Inflammatory macrophage (primary cell): ENCODE measurements at places on chromosomes 4 and X.

DNA sequence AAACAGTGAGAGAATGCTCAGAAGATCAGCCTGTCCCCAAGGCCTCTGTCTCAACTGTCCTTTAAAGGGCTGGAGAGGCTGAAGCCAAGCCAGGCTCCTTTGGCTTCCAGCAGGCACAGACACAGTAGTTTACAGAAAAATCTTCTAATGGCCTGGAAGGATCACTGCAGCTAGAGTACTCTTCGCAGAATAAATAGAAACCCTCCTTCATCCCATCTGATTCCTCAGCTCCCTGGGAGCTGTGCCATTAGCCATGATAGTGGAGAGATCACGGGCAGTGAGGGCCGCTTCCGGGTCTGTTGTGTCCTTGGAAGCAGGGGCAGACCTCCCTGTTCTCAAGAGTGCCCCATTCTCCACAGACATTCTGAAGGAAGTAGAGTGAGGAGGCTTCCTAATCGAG is 63.1 kb downstream of the CCNI start:
- no peak for DNase-seq

- DNase-seq = no peak
Observed at GRCh38 chrX:3181846-3182245, 140.6 kb downstream of the ARSF start.

DNA sequence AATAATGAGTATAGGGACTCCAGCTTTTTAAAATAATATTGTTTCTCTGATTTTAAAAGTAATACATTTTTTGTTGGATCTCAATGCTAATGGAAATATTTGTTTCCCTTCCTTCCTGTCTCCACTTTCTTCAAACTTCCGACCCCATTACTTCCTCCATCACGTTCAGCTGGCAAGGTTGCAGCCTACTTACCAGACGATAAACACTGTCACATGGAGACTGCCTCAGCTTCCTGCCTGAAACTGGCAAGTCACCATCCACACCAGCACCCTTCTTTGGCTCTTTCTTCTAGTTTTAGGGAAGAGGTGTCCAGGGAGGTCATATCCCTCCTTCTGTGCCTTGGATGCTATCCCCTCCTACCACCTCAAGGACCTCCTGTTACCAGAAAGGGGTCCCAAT is 3.4 kb upstream of the INTU start:
- peak; percentile 43 for DNase-seq

GRCh38 chrX:39175418-39176057 is 374.3 kb downstream of the MID1IP1 start:
- DNase-seq = no peak

DNA sequence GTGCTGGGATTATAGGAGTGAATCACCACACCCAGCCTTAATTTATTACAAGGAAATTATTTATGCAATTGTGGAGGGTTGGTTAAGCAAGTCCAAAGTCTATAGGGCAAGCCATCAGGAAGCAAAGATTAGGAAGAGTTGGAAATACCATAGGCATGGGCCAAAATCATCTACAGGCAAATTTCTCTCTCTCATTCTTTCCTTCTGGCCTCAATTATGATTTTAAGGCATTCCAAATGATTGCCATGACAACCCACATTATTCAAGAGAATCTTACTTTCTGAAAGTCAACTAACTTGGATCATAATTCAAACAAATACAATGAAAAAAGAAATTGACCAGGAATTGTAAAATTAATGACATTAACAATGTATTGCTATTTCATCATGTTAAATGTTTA is 400.8 kb downstream of the GPM6A start:
- no peak for DNase-seq

DNA sequence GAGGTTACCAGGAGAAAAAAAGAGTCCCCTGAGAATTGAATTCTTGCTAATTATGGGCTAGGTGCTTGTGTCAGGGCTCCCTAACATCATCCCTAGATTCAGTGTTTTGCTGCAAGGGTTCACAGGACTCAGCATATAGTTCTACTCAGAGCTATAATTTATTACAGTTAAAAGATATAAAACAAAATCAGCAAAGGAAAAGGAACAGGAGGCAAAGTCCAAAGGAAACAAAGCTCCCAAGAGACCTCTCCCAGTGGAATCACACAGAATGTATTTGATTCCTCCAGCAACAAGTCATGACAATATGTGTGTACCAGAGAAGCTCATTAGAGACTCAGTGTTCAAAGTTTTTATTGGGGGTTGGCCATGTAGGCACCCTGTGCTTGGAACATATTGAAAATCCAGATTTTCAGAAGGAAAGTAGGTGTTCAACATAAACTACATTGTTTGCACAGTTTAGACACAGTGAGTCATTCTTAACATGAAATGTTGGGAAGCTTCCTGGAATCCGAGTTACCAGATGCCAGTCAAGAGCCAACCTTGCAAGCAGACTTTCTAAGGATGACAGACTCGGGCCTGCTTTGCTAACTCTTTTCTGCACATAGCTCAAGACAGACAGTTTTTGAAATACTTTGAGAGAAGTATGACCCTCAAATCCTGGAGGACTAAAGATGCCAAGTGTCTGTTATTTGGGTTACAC is 311.3 kb upstream of the EMCN start:
- DNase-seq = no peak
